Activated CD8-positive, alpha-beta T cell treated with anti-CD3 and anti-CD28 coated beads, Interleukin-2, amount 10 ng/mL, durations not matched to agents 7 days and 5 days (primary cell): ENCODE measurements at places on chromosomes 12 and 14.

DNA sequence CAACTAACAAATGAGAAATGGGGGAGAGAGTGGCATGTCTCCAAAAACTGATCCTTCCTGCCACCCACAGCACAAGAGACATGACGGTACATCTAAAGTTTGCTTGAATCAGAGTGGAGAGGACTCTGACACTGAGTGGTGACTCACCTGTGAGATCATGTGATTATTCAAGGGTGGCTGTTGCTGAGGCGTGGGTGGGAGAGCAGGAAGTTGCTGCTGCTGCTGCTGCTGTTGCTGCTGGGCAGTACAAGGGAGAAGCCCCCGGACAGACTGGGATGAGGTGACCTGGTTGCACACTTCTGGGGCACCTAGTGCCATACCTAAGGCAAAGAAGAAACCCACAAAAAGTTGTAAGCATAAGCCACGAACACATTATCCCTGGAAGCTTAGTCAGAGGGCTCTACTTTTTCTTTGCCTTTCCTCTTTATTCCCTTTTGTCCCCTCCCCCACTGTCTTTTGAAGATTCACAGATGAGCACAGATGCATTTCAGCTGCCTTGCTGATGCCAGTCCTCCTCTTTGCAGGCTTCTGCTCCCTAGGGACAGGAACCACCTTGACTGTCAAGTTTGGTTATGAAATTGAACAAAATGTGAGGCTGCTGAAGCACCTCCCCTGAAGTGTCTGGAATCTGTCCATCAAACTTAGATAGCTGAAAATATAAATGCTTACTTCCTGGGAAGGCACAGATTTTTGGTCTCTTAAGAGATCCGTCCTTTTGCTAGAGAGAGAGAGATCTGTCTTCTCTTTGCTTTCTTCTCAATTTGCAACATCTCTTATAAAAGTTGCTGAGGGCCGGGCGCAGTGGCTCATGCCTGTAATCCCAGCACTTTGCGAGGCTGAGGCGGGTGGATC lies 29.4 kb upstream of the STAC3 start:
- DNase-seq = peak; percentile 82

DNA sequence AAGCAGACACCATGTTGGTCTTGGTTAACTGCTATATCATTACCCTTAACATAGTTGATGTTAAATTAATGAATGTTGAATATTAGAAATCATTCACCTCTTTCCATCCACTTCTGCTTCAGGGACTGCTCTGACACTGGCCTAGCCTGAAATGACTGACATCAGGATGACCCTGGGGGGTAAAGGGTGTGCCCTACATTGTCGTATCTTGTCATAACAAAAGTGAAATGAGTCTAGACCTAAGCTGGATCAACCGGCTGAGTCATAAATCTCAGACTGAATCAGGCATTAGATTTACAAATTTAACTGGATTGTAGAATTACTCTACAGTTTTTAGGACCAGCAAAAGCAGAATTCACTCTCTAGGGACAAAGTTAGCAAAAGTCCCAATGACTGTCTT lies 35.3 kb downstream of the KICS2 start:
- DNase-seq = no peak

DNA sequence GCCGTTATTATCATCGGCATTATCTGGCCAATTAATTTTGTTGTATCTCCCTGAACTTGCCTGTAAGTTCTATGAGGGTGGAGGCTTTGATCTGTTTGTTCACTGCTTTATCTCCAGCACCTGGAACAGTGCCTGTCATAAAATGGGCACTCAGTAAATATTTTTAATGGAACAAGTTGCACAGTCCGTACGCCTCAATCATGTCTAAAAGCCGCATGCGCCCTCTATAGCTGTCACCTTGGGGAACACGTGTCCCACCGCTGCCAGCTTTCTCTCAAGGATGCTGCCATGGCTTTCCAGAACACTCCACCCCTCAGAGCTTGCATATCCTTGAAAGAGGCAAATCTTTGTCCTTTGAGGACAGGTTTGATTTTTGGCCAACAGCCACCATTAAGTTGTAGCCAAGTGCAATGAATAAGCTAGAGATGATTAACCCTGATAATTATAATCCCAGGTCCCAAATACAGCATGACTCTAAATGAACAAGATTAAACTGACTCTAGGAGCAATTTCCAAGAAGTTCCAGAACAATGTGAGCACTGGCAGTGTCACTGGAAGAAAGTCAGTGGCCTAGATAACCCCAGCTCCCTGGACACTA lies 55.1 kb downstream of the ERH start:
- DNase-seq = no peak

GRCh38 chr14:80572666-80573065 lies 361.4 kb upstream of the DIO2 start:
- DNase-seq = no peak

GRCh38 chr12:93587611-93588010 lies 15.1 kb downstream of the SOCS2 start:
- peak; percentile 30 for DNase-seq

DNA sequence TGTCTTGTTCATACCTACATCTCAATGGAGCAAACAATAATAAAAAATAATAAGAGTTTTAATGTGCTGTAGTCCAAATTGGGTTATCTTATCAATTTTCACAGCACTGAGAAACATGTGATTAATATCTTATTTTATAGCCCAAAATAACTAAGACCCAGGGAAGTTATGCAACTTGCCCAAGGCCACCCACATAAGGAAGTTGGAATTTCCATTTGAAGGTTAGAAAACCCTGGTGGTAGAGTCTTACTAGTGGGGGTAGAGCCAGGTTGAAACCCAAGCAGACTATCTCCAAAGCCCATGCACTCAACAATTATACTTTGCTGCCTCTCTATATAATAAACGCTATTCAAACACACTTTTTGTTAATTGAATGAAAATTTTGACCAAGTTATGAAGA lies 270.0 kb upstream of the CAND1 start:
- DNase-seq = no peak

- DNase-seq = no peak
Observed at GRCh38 chr14:74029136-74029535, 10.0 kb downstream of the BBOF1 start.

GRCh38 chr14:74155287-74155686 lies 70.5 kb downstream of the LIN52 start:
- DNase-seq = no peak

DNA sequence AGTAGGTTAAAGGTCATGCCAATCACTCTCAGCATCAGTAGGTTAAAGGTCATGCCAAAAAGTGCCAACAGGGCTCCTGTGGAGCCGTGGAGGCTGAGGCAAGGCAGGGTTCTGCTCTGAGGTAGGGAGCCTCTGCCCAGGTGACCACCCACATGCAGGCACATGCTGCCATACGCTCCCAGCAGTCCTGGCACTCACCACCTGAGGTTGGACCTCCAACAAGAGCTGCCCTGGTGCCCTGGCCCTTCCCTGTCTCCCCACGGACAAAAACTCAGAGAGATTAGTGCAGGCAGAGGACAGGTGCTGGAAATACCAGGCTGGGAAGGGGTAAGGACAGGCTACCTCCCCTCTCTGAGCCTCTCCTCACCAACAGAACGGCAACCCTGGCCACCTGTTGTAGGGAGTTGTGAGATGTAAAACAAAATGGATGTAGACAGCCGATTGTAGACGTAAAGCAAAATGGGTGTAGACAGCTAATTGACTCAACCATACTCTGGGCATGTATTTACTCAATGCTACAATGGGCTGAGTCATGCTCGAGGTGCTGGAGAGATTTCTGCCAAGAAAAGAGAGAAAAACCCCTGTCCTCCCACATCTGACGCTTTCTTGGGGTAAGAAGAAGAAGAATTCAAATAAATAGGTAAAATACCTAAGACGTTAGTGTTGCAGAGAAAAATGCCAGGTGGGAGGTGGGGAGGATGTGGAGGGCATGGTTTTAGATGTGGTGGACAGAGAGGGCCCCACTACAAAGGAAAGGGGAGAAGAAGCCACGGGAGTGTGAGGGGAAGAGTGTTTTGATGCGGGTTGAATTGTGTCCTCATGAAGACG lies 32.4 kb downstream of the LTBP2 start:
- peak; percentile 38 for DNase-seq

DNA sequence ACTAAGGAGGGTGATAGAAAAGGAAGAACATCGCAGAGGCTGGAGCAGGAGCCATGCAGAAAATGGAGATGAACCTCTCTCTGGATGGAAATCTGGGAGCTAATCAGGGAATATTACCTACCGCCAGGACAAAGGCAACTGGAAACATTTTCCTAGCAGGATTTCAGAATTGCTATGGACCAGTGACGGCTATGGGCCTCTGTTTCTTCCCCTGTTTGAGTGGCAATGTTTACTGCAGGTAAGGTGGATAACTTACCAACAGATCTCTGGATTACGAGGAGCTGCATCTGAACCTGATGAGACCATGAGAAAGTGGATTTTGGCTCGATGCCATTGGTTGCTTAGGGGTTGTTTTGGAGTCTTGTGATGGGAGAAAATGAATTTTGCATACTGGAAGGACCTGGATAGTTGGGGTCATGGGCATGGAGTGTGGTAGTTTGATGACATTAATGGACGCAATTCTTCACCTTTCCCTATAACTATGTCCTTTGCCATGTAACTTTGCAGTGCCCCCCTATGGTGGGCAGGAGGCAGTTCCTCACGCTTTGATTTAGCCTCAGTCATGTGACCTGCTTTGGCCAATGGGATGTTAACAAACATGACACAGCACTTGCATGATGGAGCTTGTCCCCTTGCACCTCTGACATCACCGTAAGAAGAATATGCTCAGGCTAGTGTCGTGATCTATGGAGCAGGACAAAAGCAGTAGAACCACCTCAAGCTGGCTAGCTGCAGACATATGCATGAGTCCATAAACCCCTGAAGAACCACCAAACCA lies 51.1 kb downstream of the CALM1 start:
- no peak for DNase-seq

- DNase-seq = no peak
Observed at GRCh38 chr12:67701121-67701520, 52.6 kb downstream of the DYRK2 start.

GRCh38 chr12:94445662-94446061 lies 14.0 kb downstream of the CEP83 start:
- DNase-seq = no peak

- no peak for DNase-seq
Observed at GRCh38 chr14:50612806-50613205, 52.9 kb downstream of the ATL1 start.

- no peak for DNase-seq
Observed at GRCh38 chr14:53346988-53347387, 193.9 kb upstream of the DDHD1 start.
